Neural progenitor cell (in vitro differentiated cells): ENCODE measurements at places on chromosomes 12 and 14.
A peak's percentile ranks its signal among the peaks of the same experiment; 100 is the strongest.

GRCh38 chr12:43306066-43306465, 245.9 kb downstream of the ADAMTS20 start:
- no peak for DNase-seq

DNA sequence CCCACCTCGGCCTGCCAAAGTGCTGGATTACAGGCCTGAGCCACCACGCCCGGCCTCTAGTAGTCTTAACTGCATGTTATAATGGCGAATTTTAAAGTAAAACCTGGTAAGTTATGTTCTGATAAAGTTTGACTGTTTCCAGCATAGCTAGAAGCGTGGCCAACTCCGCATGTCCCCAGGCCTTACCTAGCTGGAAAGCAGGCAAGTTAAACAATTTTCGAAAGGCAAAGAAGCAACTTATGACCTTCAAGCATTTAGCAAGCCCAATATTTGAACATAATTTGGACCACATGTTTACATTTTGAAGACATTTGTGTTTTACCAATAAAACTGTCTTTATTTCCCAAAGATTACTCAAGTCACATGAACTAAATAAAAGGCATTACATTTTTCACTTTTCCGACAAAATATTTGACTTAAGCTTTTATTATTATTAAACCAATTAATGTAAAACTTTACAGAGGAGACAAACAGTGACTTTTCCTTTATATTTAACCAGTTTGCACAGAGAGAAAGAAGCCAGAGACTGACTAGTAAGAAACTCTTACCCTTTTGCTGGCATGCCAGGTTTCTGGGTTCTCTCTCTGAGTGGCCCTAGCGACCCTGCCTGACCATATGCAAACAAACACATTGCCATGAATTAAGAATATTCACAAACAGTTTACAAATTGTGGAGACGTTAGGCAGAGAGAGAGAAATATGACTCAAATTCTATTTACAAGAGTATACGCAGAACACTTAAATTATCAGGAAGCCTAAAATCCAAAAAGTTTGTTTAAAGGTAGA, 106.3 kb downstream of the RIN3 start:
- DNase-seq = no peak

DNA sequence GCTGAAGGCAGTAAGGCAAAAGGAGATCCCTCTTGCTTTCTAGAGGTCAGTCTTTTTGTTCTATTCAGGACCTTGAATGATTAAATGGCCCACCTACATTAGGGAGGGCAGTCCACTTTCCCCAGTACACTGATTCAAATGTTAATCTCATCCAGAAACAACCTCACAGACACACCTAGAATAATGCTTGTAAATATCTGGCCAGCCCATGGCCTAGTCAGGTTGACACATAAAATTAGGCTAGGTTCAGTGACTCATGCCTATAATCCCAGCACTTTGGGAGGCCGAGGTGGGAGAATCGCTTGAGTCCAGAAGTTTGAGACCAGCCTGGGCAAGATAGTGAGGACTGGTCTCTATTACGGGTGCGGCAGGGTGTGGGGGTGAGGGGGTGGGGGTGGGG, 43.5 kb downstream of the MIPOL1 start:
- DNase-seq = no peak

- no peak for DNase-seq
These were observed 329.8 kb downstream of the ATP23 start for GRCh38 chr12:58270966-58271705.

GRCh38 chr12:31494455-31494854, 96.5 kb downstream of the DENND5B start:
- DNase-seq = no peak

- no peak for DNase-seq
These were observed 58.7 kb downstream of the MVK start for GRCh38 chr12:109632342-109632741.

DNA sequence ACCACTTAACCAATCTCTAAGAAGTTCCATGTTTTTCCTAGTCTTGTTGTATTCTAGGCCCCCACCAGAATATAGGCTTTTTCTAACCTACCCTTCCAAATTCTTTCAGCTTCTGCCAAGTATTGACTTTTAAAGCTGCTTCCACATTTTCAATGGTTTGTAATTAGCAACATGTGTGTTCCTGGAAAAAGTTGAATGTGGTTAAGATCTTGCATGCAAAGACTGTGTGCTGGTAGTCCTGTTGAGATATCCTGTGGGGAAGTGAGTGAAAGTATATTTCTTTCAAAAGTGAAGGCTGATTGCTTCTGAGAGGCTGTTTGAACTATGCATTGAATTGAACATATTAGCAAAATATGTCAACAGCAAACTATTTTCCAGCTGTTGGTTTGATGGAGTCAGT, 646 bp upstream of the OR6C4 start:
- DNase-seq = no peak

DNA sequence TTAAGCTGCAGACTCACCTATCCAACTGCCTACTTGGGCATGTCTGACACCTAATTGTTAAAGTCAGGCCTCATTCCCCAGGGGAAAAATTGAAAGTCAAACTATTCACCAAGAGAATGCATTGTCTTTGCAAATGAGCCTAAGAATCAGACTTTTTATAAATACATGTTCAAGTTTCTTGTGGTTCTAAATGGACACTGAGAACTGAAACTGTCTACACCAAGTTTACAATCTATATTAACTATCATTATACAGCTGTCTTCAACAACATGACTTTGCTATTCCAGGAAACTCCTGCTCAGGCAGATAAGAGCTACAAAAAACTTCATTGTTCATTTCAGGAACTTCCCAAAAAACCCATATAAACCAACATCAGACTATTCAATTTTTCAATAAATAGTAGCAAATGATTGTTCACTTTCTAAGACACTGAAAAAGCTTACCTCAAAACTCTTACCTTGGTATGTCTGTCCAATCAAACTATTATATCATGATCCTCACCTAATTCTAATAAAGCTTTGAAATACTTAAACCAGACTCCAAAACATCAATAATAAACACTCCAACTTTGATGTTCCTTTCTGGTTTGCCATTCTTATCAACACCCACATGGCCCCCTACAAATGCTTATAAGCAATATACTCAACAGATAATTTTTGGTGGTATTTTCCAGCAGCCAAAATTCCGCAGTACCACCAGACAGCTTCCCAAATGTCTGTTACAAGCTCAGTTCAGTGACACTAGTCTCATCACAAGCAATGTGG, 24.2 kb downstream of the CDK17 start:
- DNase-seq = no peak

- no peak for DNase-seq
These were observed 88.0 kb upstream of the MBIP start for GRCh38 chr14:36408388-36408787.

DNA sequence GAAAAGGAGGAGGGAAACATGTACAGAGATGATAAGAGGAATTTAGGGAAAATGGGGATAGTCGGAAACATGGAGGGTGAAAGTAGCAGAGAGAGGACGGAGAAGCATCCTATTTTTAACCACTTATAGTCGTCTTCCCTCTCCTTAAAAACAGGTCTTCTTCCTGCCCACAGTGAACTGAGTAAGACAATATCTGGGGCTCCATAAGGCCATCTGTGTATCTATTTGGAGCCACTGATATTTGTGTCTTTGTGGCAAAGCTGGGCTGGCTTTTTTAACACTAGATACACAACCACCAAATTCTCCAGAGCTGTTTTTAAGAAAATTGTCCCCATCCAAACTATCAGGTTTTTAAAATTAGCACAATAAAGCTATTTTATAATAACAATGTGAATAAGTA, 109.5 kb upstream of the RAP1B start:
- no peak for DNase-seq

DNA sequence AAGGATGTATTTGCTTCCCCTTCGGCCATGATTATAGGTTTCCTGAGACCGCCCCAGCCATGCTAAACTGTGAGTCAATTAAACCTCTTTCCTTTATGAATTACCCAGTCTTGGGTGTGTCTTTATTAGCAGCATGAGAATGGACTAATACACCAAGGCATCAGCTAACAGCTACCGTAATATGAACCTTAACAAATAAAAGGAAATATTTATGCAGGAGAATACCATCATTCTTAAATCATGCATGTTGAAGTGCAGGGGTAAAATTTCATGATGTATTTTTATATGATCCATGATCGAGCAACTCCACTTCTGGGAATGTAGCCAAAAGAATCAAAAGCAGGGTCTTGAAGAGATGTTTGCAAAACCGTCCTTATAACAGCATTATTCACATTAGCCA, 379.0 kb downstream of the NPAS3 start:
- DNase-seq = no peak

- DNase-seq = no peak
These were observed 11.9 kb downstream of the CFAP54 start for GRCh38 chr12:96501133-96501761.

- no peak for DNase-seq
These were observed 767 bp upstream of the CRY1 start for GRCh38 chr12:107094183-107094448.

GRCh38 chr14:56554301-56554700, 25.3 kb upstream of the TMEM260 start:
- DNase-seq = no peak

GRCh38 chr12:100101000-100101399, 41.7 kb downstream of the BLTP3B start:
- DNase-seq = no peak

DNA sequence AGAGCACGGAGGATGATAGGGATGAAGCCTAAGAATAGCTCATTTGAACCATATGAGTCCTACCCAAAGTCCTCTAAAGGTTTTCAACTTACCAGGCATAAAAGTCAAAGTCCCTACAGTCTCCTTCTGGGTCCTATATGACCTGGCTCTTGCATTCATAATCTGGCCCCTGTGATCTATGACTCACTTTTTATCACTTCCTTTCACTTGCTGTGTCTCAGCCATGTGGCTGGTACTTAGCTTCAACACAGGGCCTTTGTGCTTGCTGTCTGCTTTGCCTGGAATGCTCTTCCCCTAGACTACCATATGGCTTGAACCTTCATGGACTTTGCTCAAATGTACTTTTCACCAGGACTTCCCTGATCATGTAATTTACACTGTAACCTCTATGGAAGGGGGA, 137.6 kb upstream of the TMTC1 start:
- DNase-seq = no peak

GRCh38 chr12:104653730-104654664, 197.2 kb downstream of the CHST11 start:
- peak; percentile 45 for DNase-seq

- no peak for DNase-seq
These were observed 4.7 kb upstream of the EPYC start for GRCh38 chr12:91009319-91009950.

- DNase-seq = no peak
These were observed 780.7 kb upstream of the TBX3 start for GRCh38 chr12:115464661-115465060.

DNA sequence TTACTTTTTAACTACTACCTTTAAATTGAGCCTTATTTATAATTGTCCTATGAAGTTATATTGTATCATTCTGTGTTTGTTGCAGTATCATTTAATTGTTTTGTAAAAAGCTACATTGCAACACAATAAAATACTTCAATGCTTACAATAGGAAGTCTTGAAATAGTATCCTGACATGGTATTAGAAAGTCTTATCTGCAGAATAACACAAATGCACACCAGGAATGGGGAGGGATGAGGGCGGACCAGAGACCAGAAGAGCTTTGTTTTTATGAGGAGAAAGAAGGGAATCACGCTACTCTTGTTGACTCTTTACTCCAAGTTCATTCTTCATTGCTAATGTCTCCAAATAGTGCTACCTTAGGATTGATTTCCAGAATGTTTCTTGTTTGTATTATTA, 120.2 kb downstream of the MON2 start:
- DNase-seq = no peak

DNA sequence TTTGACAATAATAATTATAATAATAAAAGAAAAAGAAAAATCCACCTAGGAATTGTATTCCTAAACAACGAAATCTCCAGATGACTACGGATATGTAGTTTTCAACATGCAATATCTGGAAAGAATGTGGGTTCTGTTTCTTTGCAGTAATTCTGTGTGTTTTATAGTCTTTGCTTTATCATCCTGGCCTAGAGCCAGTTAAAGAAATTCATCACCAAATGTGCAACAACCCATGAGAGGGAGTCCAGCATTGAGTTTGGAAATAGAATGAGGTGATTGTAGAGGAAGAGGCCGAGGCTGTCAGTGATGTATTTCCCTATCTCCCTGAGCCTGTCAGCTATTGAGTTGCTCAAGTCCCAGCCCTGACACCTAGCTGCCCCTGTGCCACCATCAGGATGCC, 200.5 kb upstream of the DCN start:
- no peak for DNase-seq

GRCh38 chr14:105120056-105120455, 48.5 kb downstream of the JAG2 start:
- no peak for DNase-seq
